NCI-H187 treated with DMSO at 0.1 percent for 48 hours (cell line): ENCODE measurements at places on chromosomes 6 and 20.

GRCh38 chr6:138044458-138044857 is 62.8 kb downstream of the PERP start:
- DNase-seq: no peak

DNA sequence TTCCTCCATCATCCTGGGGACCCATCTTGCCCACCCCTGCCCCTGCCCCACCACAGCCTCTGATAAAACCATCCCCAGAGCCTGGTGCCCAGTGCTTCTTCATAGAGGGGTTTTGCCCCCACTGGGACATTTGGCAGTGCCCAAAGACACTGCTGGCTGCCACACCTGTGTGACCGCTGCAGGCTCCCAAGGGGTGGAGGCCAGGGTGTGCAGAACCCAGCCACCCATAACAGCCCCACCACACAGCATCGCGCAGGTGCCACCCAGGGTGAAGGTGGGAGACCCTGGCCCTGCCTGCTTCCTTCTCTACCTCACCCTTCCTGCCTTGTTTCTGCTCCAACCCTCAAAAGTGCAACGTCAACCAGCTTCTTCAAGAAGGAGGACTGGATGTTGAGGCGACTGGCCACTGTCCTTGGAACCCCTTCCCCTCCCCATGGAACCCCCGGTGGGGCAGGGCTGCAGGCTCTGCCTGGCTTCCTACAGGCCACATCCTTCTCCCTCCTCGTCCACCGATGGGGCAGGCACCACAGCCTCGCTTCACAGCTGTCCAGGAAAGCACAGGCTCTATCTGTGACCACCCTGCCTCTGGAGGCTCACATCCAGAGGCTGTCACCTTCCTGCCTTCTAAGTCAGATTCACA is 79.2 kb upstream of the MPC1 start:
- DNase-seq: no peak

DNA sequence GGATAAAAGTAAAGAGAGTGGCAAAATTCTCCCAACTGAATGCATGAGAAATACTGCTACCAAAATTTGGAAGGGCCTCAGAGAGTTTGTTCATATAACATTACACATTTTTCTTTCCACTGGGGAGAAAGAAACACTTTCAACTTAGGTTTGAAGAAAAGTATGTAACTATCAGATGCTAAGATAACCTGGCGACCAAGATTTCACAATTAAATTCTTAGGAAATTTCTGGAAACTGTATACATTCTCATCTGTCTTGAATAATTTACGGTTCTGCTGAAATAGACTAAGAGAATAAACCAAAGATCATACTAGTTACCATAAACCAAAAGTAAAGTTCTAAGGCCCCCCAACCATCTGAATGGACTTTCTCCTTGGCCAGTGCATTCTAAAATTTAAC is 413.0 kb upstream of the RUNX2 start:
- DNase-seq: no peak

- DNase-seq: no peak
Measured at GRCh38 chr6:142381845-142382378, 80.1 kb downstream of the ADGRG6 start.

- no peak for DNase-seq
Measured at GRCh38 chr20:34954904-34955230, 739 bp downstream of the GSS start.

DNA sequence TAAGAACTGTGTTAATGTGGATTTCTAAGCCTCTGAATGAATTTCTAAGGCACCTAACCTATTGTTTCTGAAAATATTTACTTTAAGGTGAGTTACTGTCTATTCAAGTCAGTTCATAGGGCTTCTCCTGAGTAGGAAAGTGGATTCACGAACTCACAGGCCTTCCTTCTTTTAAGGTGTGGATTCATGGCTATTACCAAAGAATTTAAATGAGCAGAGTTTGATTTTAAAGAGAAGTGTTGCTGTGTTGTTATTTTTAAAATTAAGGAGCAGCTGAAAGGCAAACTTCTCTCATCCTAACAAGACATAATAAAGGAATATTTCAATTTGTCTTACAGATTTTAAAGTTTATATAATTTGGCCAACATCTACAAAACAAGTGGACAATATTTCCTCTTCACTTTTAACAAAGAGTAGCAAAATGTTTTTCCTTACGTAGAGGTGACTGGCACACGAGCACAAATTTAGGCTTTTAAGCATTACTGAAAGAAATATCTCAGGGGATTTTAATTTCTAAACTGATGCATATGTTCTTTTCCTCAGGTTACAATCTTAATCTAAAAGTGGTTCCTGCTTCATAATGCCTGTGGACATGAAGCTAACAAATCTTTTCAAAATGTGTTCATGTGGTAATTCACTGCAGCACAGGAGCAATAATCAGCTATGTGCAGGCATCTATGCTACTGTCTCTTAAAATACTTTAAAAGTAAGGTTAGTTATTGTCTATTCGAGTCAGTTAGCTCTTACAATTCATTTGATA is 602 bp upstream of the TSPYL4 start:
- no peak for DNase-seq

DNA sequence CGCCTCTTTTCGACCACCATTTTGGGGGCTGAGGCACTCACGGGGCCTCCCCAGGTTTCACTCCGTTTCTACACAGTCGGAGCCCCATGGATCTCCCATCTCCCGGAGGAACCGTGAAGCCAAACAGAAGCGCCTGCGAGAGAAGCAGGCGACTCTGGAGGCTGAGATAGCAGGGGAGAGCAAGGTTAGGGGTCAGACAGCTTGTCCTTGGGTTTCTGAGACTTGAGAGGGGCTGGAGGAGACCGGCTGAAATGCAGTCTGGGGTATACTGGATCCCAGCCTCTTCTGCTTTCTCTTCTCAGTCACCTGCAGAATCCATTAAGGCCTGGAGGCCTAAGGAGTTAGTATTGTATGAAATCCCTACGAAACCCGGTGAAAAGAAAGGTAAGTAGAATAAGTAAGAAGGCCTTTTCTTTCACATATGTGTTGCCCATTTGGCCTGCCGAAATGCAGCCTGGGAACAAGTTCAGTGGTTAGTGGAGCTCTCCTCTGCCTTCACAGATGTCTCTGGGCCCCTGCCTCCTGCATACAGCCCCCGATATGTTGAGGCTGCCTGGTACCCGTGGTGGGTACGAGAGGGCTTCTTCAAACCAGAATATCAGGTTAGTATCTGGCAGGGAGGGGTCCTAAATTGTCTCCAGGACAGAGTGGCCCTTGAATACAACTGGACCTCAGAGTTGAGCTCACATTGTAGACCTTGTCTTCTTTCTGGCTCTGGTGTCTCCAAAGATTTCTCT is 984 bp downstream of the VARS2 start:
- DNase-seq: no peak

- no peak for DNase-seq
Measured at GRCh38 chr20:22312744-22313346, 271.5 kb downstream of the FOXA2 start.

DNA sequence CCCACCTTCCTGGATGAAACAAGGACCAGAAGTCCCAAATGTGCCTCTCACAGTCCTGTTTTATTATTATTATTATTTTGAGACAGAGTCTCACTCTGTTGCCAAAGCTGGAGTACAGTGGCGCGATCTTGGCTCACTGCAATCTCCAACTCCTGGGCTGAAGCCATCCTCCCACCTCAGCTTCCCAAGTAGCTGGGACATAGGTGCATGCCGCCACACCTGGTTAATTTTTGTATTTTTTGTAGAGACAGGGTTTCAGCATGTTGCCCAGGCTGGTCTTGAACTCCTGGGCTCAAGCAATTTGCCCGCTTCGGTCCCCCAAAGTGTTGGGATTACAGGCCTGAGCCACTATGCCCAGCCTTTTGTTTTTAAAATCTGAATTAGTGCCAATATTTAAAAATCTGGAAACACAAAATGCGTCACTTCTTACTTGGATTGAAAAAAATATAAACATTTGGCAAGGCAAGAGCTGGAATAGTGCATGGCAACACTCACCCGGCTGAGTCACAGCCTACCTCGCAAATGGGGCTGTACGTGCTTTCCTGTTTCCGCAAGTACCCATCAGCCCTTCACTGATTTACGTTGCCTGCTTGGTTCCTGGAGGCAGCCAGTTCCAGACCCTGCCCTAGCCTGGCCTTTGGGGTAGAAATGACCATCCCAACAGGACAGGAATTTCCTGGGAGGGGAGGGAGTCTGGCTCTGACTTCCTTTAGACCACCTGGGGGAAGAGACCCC is 6.3 kb downstream of the SDCBP2 start:
- DNase-seq: no peak

DNA sequence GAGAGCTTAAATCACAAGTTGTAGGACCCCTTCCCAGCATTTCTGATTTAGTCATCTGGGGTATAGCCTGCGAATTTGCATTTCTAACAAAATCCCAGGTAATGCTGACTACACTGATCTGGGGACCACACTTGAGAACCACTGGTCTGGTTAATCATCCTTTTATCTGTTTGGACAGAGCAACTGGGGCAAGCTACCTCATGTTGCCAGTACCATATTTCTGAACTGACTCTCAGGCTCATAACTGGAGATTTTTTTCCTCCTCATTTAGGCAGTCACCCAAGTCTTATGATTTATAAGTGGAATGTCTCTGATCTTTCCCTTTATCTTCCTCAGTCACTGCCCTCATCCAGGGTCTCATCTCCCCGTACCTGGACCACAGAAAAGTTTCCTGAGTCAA is 12.0 kb upstream of the GTF3C6 start:
- no peak for DNase-seq

DNA sequence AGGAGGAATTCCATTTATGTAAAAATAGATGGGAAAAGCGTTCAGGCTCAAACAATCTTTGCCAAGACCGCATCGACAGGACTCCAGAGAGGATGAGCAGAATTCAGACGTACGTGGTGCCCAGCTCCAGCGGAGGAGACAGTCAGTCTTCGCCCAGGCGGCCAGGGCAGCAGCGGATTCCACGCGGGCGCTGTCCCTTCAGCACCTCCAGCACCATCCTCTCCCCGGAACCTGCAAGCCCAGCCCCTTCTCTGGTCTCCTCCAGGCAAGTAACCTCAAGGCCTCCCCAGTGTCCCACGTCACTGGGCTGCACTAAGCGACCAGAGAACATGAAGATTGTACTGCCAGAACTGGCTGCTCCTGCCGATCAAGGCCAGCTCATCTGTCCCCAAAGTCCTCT is 2.8 kb upstream of the KCNQ2 start:
- DNase-seq: no peak

- no peak for DNase-seq
Measured at GRCh38 chr6:29742127-29742526, 18.9 kb downstream of the HLA-F start.

DNA sequence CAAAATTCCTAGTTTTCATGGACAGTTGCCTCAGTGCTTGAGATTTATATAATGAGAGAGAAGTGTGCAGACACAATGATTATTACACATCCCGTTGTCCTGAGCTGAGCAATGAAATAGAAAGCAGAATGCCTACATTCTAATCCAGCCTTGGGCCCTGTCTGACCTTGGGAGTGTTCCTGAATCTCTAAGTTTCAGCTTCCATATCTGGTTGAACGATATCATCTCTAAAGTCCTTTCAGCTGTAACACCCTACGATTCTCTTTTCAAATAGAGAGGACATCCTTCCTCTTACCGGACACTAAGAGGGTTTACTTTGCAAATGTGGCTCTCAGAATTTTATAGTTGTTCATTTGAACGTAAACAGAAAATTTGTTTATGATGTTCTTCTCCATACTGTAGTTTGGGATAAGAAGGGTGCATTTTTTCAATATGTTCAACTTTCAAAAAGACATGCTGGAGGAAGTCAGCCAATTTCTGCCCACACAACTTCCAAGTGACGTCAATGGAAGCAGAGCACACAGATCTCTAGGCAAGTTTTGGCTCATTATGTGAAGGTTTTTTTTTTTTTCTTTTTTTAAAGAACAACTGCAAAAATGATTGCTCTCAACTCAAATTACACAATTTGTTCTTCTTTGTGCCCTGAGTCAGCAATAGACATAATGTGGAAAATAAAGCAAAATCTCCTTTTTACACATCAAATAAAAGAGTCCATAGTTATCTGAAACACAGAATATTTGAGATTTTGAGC is 50.4 kb downstream of the PDE7B start:
- no peak for DNase-seq

- no peak for DNase-seq
Measured at GRCh38 chr6:157246048-157246630, 77.2 kb downstream of the TMEM242 start.

GRCh38 chr20:5871459-5872410 is 78.6 kb downstream of the TRMT6 start:
- DNase-seq: no peak

DNA sequence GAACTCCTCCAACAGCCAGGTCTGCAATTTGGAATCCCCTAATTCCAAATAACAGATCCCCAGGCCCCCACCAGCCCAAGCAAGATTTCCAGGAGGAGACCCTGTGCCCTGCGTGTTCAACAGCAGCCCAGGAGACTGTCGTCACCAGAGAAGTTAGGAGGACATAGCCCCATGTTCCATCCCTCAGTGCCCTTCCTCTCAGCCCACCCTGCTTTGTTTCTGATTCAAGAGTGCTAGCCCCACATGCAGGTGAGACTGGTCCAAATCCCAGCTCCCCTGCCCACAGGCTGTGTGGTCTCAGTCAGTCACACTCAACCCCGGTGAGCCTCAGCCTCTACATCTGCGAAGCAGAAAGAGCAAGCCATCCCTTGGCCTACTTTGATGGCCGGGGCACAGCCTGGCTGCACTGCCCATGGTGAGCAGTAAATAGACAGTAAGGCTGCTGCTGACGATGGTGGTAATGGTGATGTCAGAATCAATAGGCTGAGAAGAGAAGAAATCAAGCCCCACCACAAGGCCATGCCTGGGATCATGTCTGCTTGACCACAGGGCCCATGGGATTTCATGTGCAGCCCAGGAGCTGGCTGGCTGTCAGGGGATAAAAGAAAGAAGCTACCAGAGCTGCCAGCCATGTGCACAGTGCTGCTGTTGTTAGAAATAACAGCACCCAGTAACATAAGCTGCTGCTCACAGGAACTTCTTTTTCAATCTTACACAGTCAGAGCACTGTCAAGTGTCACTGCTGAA is 51.5 kb upstream of the NXT1 start:
- DNase-seq: no peak

- DNase-seq: no peak
Measured at GRCh38 chr6:17998442-17998841, 11.0 kb upstream of the KIF13A start.

- DNase-seq: no peak
Measured at GRCh38 chr6:168240160-168240559, 79.4 kb downstream of the DACT2 start.

DNA sequence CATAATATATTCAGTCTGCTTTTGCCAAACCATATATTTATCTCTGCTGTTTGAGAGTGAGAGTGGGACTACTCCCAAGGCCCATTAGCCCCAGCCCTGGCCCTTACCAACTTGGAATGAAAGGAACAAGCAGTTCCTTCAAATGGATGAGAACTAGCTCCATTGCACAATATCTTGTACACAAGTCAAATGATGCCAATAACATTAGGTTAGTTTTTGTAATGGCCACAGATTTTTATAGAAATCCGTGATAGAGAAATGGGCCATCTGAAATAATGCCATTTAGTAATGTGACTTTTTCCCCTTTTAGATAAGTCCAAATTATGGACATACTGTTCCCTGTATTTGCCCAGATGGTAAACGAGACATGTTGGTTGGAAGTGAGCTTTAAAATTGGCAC is 117.0 kb downstream of the MAP3K7 start:
- DNase-seq: no peak
